Activated CD4-positive, alpha-beta T cell treated with anti-CD3 and anti-CD28 coated beads, Interleukin-2, amount 50 U/mL, for 24 hours (primary cell): ENCODE measurements at places on chromosomes 2 and 18.

DNA sequence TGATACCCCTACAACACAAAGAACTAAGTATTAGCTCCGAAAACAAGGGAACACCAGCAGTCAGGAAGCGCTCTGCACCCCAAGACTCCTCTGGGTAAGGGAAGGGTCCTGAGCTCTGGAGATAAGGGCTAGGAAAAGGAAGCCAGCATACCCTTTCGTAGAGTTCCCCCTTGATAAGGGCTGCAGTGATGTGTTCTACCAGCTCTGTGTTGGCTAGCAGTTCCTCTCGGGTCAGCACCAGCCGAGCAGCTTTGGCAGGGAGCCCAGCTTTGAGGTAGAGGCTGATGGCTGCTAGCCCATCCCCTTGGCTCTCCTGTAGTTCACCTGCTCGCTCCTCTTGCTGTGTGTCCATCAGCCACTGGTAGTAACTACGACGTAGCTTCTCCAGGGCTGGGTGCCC, 18.9 kb downstream of the KRTCAP3 start:
- DNase-seq: no peak

DNA sequence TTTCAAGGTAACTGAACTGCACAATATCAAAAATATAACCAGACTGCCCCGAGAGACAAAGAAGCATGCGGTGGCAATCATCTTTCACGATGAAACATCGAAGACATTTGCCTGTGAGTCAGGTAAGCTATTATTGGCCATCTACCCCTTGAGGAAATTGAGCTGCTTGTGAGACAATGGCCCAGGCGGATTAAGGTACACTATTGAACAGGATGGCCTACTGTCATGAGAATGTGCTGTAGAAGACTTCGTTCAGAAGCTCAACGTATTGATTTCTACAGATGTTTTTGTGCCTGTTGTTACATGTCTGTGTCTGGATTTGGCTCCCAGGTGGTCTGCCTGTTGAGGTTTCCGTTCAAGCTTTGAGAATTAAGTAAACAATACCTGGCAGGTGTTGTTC, 198.7 kb downstream of the DOK6 start:
- DNase-seq: no peak

DNA sequence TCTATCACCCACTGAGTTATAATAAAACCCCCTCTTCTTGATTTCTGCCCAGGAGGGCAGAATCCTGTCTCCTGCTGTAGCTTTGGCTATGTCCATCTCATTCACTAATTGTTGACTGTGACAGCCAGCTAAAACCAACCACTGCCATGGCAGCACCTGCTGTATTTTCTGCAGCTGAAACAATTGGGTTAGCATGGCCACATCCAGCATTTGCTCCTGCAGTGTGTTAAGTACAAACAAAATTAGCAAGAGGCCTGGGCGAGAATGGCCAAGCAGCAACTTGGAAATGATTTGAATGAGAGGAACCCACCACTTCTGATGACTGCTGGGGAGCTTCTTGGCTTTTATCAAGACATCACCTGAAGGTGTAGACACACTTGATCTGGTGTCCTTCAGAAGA, 89.4 kb upstream of the LRRTM1 start:
- DNase-seq: no peak

- no peak for DNase-seq
Observed at GRCh38 chr2:191682126-191682525, 4.2 kb downstream of the NABP1 start.

DNA sequence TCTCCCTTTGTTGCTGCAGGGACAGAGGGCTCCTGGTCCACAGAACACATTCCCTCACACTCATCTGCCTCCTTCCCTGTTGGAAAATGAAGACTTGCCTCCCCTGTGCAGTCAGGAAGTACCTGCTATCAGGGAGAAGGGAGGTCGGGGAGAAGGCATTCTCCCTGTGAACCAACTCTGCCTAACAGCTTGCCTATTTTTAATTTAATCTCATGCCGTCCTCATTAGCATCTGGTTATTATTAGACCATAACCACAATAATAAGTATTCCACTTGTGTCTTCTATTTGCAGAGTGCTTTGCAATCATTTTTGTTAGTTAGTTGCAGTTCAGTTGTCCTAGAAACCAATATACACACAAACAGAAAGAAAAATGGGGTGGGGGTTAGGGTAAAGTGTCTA, 232.6 kb upstream of the SKOR2 start:
- no peak for DNase-seq

- DNase-seq: no peak
Observed at GRCh38 chr2:17620280-17620679, 79.8 kb downstream of the VSNL1 start.

DNA sequence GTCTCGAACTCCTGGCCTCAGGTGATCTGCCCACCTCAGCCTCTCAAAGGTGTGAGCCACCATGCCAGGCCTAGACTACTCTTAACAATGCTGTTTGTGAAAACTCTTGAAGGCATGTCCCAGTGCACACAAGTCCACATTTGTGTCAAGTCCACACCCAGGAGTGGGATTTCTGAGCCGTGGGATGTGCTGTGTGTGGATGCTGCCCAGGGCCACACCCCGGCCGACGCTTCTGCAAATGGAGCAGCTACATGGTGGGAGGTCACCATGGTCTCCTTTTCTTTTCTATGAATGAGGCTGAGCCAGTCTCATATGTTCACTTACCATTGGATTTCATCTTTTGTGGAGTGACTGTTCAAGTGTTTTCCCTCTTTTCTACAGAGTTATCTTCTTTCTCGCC, 15.8 kb downstream of the SNED1 start:
- DNase-seq: no peak

DNA sequence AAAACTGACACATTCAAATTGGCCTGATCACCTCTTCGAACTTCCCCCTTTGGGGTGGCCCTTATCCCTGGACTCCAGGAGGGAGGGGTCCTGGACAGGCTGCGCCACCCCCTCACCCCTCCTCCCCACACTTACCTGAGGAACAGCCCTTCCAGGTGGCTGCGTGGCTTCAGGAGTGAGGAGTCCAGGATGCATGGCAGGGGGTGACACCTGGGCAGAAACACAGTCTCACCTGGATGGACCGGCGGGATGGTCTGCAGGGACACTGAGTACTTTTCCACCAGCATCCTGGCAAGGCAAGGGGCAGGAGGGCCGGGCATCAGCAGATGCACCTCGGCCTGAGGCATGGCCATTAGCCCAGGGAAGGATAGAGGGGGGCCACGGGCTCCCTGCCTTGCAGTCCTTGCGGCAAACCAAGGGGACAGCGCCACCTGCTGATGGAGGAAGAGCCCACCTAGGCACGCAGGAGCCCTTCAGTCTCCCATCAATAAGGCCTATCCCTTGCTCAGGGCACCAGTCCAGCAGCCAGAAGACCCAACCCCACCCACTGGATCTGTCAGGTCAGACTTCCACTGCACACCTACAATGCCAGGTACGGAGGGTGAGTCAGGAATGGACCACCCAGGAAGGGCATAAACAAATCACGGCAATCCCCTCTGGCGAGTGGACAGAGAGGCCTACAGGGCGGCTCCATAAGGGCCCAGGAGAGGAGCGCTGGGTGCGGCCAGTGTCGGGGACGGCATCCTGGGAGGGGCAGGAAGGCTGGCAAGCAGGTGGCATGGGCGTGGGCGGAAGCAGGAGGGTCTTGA, 26.0 kb downstream of the FAM178B start:
- peak; percentile 60 for DNase-seq

GRCh38 chr2:43766006-43766405, 7.8 kb upstream of the DYNC2LI1 start:
- no peak for DNase-seq

GRCh38 chr2:172552547-172553291, 3.2 kb upstream of the PDK1 start:
- no peak for DNase-seq

DNA sequence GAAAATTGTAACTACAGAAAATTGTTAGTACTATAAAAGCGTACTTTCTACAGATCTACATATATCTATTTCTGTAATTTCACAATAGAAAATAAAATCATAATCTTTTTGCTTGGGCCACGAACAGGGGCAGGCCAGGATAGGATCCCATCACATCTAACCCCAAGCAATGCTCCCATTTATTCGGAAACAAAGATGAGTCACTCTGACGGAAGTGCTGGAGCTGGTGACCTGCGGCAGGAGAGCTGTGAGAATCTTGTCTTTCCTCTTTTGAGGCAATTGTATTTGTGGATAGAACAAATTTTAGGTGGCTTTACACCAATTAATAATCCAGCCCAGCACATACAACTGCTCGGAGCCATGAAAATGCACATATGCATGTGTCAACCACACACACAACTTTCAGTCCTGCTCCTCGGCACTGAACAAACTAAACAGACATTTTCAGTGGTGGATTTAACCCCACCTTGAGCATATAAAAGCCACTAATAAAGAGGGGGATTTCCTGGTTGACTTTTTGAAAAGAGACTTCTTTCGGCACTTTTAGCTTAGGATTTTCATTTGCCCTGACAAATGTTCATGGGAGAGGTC, 22.3 kb upstream of the INSIG2 start:
- DNase-seq: no peak

GRCh38 chr2:207660994-207661393, 35.8 kb upstream of the METTL21A start:
- DNase-seq: no peak

GRCh38 chr18:78448106-78448505, 531.5 kb upstream of the SALL3 start:
- DNase-seq: no peak

DNA sequence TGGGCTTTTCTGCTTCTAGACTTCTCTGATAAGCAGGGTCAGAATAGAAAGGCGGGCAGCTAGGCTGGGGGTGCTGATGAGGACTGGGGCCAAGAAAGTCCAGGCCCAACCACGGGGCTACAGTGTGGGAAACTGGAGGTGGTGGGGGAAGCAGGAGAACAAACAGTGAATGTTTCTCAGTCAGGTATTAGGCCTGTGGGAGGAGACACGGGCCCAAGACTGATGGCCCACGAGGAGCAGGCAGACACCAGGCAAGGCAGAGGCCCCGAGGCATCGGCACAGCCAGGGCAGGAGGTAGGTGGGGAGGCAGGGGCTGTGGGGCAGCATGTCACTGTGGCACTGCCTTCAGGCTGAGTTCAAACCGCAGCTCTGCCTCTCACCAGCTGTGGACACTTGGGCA, 40.7 kb downstream of the KCNIP3 start:
- DNase-seq: no peak

DNA sequence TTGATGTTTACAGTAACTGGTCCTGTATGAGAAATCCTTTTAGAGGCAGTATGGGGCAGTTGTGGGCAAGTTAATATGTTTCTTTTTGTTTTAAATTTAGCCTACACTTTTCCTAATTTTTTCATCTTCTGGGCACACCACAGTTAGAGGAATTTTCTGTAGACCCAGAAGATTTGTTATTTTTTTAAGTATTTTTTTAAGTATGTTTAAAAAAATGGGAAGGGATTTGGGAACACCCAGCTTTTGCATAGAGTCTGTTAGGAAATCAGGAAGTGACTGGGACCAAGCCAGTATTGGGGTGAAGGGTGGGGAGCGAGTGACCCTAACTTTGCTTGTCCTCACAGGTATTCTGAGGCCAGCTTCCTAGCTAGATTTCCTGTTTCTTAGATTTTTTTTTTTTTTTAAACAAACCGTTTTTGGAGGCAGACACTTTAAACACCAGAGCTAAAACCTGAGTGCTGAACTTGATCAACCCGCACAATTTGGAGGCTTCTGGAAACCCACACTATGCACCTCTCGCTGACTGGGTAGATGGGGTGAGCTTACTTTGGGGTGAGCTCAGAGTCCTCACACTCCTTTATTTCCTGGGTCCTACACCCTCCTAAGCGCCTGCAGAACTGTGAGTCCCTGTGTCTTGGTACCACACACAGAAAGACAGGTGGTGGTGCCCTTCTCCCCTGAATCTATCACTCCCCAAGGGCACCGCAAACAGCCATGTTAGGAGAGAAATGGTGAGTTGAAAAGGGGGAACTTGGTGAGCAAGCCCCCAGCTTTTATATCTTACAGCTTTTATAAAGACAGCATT, 5.2 kb downstream of the GATA6 start:
- DNase-seq: no peak

GRCh38 chr2:11187083-11187619, 31.9 kb downstream of the SLC66A3 start:
- no peak for DNase-seq

DNA sequence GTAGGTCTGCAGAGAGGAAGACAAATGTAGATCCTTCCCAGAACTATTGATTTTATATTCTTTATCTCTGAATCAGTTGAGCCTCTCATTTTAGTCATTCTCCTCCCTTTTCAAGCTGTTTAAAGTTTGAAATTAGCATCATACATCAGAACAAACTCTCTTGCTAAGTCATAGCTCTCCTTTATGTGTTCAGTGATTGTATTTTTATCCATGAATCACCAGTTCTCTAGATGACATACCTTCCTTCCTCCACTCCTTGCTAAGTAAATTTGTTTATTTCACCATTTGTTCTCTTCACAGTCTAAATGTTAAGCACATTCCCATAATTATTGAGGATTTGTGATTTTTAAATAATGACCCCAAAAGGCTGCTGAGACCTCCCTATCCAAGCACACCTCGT, 63.5 kb upstream of the RAPGEF4 start:
- no peak for DNase-seq

- no peak for DNase-seq
Observed at GRCh38 chr18:30358555-30358954, 684.0 kb downstream of the DSC3 start.

- no peak for DNase-seq
Observed at GRCh38 chr2:132279344-132279743, 117.6 kb upstream of the ANKRD30BL start.

DNA sequence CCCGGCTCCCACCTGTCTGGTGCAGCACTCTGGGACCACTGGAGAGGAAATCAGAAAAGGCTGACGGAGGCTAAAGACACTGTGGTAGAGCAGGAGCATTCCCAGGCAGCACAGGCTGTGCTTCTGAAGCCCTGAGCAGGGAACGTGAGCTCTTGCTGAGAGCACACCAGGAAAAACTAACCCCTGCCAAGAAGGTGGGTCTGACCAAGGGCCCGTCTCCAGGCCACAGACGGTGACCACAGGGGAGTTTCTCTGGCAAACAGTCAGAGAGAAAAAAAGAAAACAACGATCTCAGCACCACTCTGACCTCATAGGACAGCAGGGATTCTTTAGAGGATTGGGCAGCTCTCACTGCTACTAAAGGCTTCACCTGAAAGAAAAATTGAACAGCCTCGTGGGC, 201.4 kb downstream of the AFF3 start:
- DNase-seq: no peak

DNA sequence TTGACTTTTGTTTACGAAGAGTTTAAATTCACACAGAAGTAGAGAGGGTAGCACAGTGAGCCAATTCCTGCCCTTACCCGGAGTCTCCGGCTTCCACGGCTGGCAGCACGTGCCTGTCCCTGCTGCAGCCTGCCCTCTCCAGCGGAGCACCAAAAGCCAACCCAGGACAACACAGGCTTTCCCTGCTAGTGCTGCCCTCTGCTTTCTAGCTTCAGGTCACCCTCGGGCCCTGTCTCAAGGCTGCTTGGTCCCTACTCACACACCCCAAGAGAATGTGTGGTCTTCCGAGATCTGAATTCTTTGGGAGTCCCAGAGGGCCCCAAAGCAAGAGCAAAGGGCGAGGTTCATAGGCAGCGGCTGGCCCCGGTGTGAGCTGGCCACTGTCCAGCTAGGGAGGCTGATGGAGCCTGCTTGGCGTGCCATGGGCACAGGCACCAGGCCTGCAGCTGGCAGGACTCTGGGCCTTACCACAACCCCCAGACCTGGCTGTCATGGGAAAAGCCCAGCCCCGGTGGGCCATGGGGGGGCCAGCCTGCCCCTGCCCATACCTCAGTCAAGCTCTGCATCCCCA, 7.0 kb upstream of the HS6ST1 start:
- no peak for DNase-seq

- no peak for DNase-seq
Observed at GRCh38 chr2:130870161-130870485, 33.4 kb downstream of the ARHGEF4 start.
